RWPE1 (cell line): ENCODE measurements at places on chromosomes 3 and 15.
A peak's percentile ranks its signal among the peaks of the same experiment; 100 is the strongest.

- DNase-seq, result no peak
Measured at GRCh38 chr3:23002151-23002550, 201.0 kb upstream of the UBE2E2 start.

- no peak for DNase-seq
Measured at GRCh38 chr15:69515508-69515907, 62.9 kb downstream of the RPLP1 start.

GRCh38 chr3:98029083-98029482, 6.0 kb downstream of the GABRR3 start:
- no peak for DNase-seq

GRCh38 chr3:85592256-85592655, 633.5 kb downstream of the CADM2 start:
- no peak for DNase-seq

- no peak for DNase-seq
Measured at GRCh38 chr3:162992741-162993140, 1496.1 kb downstream of the OTOL1 start.

- DNase-seq, result no peak
Measured at GRCh38 chr15:23616536-23616935, 31.1 kb downstream of the MAGEL2 start.

DNA sequence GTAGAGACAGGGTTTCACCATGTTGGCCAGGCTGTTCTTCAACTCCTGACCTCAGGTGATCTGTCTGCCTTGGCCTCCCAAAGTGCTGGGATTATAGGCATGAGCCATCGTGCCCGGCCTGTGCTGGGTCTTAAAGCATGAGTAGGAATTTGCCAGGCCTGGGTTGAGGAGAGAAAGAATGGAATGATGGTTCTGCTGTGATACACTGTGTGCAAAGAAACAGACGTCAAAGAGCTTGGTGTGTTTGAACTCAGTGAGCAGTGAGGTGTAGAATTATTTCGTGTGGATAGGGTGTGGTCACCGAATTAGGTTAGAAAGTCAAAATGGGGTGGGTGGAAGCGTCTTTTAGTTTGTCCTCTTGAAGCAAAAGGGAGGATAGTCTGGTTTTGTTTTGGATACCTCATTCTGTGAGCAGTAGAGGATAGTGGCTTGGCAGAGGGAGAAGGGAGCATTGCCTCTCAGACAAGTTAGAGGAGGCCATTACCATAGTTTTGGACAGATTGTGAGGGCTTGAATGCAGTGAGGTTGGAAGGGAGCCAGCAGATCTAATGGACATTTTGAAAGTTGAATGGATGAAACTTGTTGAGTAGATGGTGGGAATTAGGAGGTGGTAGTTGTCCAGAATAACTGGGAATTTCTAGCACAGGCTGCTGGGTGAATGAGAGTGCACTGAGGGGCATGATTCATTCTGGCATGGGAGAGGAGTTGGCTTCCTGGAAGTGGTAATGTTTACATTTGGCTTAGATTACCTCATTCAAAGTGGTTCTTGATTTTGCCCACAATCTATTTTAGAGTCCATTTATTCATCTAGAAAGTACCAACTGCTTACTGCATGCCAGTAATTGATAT, 27.2 kb downstream of the AKAP13 start:
- peak; percentile 80 for DNase-seq

GRCh38 chr3:108329947-108330346, 33.6 kb downstream of the HHLA2 start:
- DNase-seq, result no peak

DNA sequence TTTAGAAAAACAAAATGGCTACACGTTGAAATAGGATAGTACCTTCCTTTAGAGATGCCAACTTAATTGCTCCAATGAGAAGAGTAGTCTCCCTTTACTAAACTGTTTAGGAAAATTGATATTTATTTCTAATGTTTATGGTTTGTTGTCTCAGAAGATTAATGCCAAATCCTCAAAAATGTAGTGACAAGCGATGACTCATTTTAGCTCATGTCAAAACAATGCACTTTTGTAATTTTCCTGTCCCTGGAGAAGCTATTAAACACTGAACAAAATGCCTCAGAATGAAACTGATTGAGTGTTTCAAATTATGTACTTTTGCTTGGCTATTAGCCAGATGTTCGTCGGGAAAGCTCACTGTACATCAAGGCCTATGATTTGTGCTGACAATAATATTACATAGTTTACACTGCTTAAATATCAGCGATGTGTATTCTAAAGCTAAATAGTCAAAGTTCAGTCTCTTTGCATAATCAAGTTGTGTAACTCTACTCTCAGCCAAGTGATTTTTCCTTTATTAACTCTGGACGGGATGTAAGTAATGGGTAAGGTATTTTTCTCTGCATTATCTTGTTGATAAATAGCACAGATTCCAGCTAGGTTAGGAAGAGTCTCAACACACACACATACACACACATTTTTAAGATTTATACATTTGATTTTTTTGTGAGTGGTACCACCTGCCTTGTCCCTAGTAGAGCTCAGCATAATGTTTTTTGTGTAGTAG, 83.7 kb downstream of the CMSS1 start:
- peak; percentile 63 for DNase-seq

DNA sequence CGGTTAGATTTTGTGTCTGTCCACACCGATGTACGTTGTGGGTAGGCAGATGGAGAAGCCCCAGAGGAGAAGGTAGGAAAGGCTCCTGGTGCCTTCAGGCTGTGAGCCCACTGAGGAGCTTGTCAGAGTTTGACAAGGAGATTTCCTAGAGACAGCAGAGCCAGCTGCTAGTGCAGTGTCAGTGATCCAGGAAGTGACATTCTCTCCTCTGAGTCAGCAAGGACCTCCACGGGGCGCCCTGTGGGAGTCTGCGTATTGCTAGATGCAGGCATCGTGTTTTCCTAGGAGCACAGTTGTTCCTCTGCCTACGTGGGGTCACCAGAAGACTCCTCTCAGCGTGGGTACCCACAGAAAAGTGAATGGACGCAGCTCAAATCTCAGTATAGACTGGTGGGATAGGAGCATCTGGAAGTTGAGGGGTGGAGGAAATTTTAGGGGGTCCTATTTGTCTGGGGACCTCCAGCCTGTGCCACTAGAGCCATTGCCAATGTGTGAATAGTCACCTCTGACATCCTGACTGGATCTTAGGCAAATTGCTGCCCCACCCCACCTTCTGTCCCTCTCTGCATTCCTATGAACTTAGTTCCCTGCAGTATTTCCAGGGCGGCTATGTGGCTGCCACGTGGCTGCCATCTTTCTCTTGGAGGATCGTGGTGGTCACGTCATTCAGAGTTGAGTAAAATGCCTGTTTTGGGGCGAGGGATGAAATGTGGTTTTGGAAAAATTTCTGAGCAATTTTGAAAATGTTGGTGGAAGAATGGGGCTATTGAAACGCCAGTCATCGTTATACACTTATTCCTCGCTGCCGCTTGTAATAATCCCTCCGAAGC, 84.8 kb upstream of the KLHL25 start:
- no peak for DNase-seq

DNA sequence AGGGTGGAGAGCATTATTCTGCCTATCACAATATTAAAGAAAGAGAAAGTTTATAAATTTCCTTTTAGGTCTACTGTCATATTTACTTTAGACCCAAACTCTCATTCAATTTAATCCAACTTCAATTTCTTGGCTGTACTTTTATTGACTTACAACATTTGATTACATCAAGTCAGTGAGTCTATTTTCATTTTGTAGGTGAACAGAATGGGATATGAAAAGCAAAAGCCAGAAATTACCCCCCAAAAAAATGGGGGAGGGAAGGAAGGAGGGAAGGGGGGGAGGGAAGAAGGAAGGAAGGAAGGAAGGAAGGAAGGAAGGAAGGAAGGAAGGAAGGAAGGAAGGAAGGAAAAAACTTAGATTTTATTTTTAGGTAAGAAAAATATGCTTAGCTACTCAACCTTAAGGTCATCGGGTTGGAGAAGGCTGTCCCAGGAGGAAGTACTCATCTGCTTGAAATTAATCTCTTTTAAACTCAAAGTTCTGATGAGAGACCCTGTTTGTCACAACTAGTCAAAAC, 320.1 kb upstream of the ATP11B start:
- no peak for DNase-seq
